ENCODE measurements at places on chromosomes 7 and 10.

DNA sequence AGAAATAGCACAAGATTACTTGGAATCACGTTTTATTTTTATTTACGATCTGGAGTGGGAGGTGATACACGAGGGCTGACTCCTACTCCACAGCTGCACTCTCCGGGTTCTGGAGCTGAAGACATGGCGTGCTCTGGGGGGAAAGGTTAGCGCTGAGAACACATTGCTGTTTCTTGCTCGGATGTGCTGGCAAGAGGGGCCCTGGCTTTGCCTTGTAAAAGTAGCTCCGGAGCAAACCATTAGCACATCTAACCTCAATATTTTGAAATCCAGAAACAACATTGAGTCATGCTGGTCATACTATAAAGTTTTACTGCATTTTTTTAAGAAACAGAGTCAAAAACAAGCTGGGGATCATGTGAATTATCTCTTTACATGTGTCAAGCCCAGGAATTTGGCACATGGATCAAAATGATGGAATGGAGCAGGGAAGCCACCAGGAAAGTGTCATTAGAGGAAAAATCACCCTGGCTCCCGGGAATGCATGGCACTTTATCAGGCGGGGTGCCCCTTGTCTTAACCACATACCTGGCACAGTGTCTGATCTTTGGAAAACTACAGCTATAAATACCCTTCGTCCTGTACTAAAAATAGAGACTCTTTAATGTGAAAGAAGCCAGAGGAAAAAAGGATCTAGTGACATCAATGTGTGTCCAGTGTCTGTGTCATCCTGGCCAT lies 31.6 kb upstream of the LYZL1 start:
- peak; percentile 19 for DNase-seq

- DNase-seq, result peak; percentile 49
Measured at GRCh38 chr10:17644485-17644943, 563 bp downstream of the STAM start.

DNA sequence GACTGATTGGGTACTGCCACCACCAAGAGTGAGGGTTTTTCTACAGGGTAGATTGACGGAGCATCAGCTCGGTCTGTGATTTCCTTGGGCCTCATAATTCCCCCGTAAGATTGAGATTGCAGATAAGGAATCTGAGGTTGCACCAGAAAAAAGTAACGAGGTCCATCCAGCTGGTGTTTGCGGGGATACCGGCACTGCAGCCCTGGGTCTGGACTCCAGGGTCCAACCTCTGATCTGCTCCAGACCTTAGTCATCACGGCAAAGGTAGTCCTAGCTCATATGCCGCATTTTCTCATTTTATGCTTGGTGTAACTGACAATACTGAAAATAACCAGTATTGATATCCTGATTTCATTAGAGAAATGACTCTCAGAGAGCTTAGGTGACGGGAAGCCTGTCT lies 3.9 kb downstream of the CARD11 start:
- no peak for DNase-seq

DNA sequence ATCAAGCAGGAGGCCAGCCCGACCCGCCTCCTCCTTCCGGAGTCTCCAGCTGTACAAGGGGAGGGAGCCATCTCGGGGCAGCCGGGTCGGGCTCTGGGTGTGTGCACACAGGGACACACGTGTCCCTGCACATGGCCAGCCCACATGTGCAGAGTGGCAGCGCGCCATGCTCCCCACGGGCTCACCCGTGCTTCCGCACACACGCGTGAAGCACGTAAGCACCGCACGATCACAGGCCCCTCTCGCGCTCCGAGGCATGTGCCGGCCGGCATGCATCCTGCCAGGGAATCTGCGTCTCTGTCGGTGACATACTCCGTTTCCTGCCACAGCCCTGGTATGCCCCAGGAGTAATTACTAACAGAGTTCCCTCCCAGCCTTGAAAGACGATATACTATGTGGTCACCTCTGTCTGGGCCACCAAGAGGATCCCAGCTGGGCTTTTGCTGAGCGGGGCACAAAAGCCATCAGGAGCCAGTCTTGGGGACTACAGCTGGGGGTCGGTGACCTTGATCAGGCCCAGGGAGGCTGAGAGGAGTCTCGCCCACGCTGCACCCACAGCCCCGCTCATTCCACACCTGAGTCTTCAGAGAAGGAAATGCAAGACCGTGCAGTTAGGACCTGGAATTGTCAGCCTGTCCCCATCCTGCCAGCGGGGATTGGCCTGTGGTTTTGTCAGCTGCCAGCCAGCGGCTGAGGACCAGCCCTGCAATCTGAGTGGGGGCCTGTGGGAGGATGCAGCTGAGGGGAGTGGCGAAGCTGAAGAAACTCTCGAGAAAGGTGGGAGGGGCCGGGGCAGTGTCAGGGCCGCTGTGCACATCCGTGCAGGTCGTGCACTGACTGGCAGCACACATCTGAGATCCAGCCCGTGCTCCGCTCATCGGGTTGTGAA lies 11.0 kb upstream of the LFNG start:
- DNase-seq, result peak; percentile 43

DNA sequence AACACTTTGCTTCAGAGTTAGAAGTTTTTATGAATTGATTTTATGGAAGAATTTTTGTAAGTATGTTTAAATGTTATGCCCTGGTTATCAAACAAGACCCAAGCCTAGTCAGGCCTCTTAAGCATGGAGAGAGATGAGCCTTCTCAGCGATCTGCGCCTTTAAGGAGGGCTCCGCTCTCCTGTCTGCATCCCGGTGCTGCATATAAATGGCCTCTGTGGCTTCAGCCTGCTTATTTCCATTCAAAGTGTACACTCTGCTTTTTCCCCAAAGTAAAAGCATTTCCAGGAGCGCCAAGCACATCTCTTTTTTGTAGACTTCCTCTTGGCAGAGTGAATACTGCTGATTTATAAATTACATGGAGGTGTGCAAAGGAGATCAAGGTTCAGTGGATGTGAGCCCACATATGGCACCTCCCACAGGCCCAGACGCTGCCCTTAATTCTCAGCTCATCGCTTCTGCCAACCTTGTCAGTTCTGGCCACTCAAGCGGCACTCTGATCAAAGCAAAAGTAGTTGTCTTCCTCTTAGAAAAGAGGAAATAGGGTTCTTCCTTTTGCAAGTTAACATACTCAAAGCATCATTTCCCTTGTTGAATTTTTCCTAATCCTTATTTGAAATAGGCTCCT lies 70.0 kb upstream of the SFMBT2 start:
- DNase-seq, result no peak

- no peak for DNase-seq
Measured at GRCh38 chr10:4736608-4737007, 89.4 kb upstream of the AKR1E2 start.

DNA sequence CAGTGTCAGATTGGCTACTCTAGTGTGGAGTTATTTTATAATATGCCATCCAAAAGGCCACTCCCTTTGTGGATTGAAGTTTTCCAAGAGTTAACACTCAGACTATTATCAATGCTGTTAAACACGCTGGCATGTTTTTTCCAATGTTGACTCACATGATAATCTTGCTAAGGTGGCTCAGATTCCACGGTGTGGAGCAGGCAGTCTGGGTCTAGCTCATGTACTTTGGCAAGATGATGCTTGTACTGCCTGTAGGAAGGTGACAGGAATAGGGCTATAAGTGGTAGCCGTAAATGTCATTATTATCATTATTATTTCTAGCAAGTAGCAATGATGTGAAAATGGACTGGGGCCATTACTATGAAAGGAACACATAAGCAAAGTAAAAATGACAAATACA lies 79.4 kb upstream of the TBX20 start:
- no peak for DNase-seq

DNA sequence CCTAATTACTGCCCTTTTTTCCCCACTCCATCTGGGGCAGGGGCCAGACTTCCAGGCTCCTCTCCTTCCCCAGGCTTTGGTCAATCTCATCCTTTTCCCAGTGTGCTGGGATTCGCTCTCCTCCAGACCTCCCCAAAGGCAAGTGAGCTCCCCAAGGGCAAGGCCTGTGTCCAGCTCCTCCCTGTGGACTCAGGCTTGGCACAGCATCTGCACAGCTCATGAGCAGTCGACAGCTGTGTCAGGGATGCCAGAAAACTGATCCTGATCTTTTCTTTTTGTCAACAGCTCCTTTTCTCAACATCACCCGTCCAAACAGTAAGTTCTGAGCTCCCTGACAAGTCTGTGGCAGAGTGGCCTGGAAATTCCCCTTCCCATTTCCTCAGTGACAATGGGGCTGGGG lies 67.1 kb downstream of the C10orf120 start:
- DNase-seq, result peak; percentile 47

GRCh38 chr10:48821111-48821510 lies 118.5 kb downstream of the LRRC18 start:
- DNase-seq, result no peak

DNA sequence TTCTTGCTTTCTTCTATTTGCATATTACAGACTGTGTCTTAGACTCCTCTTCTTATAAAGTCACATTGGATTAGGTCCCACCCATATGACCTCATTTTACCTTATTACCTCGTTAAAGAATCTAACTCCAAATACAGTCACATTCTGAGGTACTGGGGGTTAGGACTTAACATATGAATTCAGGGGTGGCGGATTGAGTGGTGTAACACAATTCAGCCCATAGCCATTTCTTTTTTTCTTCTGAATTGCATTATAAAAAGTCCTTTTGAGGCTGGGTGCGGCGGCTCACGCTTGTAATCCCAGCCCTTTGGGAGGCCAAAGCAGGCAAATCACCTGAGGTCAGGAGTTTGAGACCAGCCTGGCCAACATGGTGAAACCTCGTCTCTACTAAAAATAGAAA lies 6.8 kb upstream of the HERC4 start:
- no peak for DNase-seq

GRCh38 chr10:33521062-33521461 lies 186.6 kb upstream of the NRP1 start:
- DNase-seq, result no peak

DNA sequence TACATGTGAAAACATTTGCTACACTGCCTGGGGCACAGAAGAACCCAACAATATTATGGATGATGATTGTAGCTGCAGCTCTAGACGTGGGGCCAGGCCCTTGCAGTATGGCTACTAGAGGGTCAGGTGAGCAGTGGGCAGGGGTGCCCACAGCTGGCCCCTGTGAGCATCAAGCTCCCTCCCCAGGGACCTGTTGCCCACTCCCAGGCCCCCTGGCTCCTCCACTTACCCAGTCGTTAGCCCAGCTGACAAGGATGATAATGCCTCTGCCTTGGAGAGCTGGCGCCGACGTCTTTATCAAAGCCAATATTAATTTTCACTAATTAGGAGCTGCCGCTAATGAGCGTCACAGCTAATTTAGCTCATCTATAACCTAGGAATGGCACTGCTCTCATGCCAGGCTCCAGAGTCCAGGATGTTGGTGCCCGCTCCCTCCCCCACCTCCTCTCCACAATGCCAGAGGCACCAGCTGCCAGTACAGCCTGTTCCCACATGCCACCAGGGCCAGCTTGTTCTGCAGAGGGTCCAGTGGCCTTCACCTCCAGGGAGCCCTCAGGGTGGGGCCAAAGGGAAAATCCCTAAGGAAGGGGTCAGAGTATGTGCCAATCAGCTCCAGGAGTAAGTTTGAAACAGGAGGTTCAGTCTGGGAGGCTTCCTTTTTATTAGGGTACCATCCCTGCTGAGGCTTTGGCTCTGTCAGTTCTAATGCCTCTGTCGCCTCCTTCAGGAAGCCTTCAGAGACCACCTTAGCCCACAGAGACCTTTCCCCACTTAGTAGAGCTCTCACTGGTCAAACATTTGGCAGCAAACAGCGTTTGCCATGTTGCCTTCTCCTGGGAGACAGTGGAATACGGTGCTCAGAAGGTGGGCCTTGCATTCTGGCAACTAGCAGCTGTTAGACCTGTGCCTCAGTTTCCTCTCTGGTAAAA lies 77.2 kb downstream of the CDH23 start:
- DNase-seq, result peak; percentile 68

GRCh38 chr7:2125931-2126330 lies 106.8 kb downstream of the MAD1L1 start:
- DNase-seq, result no peak

- no peak for DNase-seq
Measured at GRCh38 chr10:58826694-58827093, 314.0 kb downstream of the BICC1 start.

GRCh38 chr10:71661779-71662336 lies 57.7 kb downstream of the C10orf105 start:
- no peak for DNase-seq

DNA sequence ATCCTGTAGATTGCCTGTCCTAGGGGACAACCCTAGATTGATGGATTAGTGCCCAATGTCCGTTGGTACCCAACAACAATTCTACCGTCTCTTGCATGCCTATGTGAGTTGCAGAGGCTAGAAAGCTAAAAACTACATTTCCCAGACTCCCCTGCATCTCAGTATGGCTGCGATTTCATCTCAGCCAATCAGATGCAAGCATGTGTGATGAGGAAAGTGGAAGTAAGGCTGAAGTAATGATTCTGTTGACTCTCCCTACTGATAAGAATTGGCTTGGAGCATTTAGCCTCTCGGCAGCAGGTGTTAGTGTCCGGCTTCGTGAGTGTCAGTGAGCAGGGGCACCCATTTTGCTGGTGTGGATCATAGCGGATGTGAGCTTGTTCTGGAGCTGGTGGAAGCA lies 171.9 kb downstream of the FGFR2 start:
- DNase-seq, result no peak

DNA sequence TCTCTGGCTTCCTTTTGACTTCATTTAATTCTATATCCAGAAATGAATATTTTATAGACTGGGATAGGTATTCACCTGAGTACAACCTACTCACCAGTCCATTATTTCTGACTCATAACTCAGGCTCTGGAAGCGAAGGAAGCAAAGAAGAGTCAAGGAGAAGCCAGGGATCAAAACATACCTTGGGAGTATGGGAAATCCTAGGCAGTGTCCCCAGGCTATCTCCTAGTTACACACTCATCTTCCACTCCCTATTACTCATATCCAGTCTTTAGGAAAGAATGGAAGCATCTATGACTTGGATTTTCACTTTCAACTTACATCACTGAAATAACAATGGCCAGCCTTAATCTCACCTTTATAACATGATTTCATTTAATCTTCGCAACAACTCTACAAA lies 40.9 kb upstream of the ELAPOR2 start:
- DNase-seq, result no peak
